NCI-H345 (cell line): ENCODE measurements at places on chromosomes 16 and 17.
A peak's percentile ranks its signal among the peaks of the same experiment; 100 is the strongest.

- no peak for DNase-seq
These were observed 24.0 kb downstream of the REXO5 start for GRCh38 chr16:20830372-20830771.

DNA sequence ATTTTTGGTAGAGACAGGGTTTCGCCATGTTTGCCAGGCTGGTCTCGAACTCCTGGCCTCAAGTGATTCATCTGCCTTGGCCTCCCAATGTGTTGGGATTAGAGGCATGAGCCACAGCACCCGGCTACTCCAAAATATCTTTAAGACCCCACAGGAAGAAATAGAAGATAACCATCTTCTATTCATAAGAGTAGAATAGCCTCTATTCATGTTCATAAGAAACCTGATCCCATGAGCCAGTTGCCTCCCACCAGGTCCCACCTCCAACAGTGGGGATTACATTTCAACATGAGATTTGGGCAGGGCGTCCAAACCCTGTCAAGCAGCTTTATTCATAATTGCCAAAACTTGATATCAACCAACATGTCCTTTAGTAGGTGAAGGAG is 13.9 kb upstream of the TMC7 start:
- no peak for DNase-seq

- no peak for DNase-seq
These were observed 3.8 kb downstream of the CRYM start for GRCh38 chr16:21274172-21274726.

DNA sequence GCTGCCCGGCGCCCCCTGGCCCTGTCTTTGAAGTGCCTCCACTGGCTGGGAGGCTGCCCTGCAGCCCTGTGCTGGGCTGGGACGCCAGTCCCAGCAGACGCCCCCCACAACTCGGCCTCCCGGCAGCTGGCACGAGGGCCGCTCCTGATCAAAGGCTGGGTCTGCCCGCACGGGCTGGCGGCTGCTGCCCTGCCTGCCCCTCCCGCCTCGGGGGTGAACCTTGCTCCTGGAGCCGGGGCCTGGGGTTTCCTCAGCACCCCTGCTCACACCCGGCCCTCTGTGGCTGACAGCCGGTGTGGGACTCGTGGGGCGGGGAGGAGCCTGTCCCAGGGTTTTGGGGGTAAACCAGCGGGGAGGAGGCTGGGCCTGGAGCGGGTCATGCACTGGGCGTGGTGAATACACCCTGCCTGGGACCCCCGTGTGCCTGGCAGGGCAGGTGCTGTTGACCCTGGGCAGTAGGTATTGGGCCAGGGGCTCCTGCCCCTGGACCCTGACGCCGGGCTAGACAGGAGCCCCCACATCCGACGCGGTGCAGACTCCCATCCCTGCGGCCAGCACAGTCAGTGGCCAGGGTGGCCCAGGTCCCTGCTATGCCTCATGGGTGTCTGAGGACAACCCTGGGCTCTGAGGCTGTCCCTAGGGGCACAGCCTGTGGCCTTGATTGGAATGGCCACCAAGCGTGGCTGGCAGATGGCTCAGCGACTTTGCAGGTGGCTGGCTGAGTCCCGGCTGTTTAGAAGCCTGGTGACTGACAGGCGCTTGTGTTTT is 21.7 kb downstream of the CENPX start:
- no peak for DNase-seq

DNA sequence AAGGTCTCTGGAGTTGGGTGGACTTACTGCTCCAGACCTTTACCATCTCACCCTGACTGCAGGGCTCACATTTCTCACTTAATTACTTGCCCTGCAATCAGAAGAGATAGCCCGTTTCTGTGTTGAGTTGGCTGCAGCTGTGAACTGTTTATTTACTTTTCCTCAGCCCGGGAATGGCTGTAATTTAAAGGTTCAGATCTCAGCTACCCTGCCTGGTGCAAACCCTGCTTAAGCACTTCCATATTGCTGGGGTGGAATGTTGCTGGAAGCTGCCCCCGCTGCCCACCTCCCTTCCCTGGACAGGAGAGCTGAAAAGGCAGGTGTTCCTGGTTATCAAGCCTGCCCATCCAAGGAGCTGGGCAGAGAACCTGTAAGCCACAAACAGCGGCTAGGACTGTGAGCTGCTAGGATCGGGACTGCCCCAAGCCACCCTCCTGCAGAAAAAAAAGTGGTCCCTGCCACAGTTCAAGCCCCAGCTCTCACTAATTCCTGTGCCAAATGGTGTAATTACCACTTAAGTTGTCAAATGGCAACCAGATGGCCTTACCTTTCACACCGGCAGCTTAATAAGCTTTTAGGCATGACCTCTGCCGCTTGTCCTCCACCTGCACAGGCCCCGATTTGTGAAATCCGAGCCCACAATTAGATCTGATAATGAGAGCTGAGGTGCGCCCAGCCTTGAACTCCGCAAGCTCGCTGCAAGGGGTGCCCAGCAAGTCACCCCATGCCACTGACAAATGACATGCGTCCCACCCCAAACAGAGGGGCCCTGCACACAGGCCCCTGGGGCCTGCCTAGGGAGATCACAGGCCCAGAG is 269.8 kb downstream of the C16orf95 start:
- DNase-seq = no peak

DNA sequence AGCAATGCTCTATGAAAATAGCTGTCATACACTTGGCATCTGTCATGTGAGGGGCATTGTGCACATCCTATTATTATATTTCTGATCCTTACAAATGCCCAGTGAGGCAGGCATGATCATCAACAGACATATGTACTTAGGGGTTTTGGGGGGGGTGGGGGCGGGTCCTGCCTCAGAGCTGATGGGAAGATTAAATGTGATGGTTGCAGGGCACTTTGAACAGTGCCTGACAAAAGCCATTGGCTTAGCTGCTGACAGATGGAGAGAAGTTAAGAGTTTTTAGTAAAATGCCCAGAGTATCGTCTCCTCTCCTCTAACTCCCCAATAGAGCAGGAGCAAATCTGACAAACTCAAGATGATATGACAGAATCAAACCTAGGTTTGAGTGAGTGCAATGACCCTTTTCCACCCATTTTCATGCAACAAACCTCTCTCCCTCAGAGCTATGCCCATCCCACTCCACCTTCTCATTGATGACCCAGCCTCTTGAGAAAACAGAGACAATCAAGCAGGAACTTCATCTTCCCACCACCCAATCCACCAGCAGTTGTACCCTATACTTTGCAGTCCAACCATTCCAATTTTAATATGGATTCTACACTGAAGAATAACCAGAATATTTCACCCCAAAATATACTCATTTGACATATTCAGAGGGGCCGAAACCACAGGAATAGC is 4.8 kb downstream of the KLHL11 start:
- no peak for DNase-seq

GRCh38 chr17:4019275-4019674 is 55.0 kb upstream of the ATP2A3 start:
- DNase-seq = no peak

DNA sequence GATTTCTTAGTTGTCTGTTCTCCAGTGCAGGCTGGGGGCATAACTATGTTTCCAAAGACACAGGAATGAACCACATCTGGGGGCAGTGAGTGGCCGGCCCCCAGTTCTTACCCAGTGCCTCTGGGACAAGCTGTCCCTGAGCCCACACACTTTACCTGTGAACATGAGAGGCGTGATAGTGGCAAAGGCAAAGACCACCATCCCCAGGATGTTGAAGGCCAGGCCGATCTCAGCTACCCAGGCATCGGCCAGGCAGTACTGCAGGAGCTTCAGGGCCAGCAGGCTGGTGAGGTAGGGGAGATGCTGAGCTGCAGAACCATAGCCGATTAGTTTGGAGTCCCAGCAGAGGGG is 1.6 kb downstream of the SLC46A1 start:
- no peak for DNase-seq

DNA sequence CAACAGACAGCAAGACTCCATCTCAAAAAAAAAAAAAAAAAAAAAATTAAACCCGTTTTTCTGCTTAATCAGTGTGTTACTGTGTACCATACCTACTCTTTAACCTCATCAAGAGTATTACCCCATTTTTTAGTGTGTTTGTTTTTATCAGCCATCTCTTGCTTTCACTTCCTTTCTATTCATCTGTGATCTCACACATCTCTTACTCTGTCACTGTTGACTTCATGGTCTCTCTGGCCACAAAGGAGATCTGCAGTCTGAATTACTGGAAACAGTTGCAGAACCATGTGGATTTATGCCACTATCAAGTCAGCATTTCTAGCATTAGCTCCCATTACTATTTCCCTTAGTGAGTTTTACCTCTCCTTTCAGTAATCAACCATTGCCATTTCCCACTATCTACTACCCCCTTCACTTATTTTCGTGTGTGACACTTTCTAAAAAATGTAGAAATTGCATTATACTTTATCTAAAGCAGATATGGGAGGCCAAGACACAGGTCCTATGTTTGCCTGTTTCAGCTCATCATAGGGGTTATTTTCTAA is 20.1 kb downstream of the NDEL1 start:
- DNase-seq = no peak

DNA sequence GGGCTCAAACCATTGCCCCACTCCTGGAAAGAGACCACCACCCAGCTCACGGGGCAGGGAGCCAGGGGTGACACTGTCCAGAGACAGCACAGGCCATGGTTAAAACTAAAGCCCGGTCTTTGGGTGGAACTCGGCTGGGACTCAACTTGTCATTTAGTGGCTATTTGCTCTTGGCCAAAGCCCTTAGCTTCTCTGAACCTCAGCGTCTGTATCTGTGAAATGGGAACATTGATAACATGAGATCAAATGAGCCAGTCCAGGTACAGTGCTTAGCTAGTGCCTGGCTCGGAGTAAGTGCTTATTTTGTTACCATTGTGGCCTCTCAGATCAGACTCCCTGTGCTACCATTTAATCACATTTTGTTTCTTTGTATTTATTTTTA is 48.5 kb downstream of the RTN4RL1 start:
- DNase-seq = no peak

DNA sequence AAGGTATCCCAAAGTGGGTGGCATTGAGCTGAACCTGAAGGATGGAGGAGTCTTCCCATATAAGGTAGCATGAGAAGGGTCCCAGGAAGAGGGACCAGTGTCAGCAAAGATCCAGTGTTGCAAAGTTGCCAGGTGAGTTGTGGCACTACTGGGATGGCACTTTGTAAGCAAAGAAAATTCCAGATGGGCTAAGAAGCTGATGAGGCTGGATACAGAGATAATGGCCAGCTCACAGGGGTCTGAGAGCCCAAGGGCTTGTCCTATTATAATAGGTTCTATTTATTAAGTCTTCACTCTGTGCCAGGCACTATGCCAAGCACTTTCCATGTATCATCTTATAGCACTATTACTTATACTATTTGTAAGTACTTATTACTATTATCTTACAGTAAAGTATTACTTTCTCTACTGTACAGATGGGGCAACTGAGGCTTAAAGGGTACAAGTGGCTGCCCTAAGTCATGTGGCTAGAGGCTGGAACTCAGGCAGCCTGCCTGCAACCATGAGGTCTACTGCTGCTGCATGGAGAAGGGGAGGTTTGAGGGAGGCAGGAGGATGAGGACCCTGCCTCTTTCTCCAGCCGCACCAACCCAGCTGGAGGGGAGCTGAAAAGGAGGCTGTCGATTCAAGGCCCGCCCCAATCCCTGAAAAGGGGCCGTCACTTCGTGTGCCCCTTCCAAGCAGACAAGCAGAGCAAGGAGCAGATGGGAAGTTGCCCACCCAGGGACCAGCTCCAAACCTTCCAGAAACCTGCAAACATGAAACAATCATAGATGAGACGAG is 86.5 kb downstream of the C16orf78 start:
- no peak for DNase-seq

DNA sequence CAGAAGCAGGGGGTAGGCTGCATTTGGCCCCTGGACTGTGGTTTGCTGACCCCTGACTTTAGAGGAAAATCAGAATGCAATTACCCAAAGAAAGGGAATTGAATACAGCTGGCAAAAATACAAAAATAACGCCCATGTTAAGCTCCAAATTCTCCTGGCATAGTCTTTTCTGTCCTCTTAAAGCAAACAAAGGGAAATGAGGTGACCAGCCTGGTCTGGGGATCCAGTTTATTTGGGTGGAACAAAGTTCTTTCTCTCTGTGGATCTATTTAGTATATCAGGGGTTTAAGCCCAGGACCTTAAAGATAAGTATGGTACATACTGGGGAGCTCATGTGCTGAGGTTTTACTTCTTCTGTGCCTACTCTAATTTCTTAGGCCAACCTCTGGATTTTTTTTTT is 23.5 kb downstream of the DNAJA2 start:
- DNase-seq = no peak

DNA sequence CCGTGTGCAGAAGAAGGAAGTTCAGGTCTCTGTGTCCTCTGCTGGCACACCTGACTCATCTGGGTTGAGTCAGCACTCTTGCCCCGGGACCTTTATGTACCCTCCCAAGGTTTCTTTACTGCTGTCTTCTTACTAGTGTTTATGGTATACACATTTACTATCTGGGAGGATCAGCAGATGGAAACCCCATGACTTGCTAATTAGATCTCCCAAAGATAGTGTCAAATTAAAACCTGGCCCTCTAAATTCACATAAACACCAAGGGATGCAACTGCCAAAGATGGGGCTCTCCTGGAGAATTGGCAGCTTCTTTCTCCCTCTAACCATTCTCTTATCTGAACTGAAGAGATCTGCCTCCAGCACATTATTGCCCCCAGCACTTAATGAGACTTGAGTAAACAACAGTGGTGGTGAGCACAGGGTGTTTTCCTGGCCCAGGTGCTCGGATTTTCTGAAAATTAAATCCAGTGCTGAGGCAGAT is 718.1 kb upstream of the SOX9 start:
- DNase-seq = peak; percentile 51

GRCh38 chr16:14611660-14612059 is 18.4 kb downstream of the PARN start:
- DNase-seq = no peak

DNA sequence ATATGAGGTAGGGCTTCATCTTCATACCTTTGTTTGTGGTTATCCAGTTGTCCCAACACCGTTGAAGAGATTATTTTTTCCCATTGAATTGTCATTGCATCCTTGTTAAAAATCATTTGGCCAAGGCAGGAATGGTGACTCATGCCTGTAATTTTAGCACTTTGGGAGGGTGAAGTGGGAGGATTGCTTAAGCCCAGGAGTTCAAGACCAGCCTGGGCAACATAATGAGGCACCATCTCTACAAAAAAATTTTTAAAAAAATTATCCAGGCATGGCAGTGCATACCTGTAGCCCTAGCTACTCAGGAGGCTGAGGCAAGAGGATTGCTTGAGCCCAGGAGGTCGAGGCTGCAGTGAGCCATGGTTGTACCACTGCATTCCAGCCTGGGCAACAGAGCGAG is 223.9 kb downstream of the TANC2 start:
- no peak for DNase-seq

GRCh38 chr16:54072237-54072636 is 214.3 kb downstream of the IRX3 start:
- DNase-seq = no peak

DNA sequence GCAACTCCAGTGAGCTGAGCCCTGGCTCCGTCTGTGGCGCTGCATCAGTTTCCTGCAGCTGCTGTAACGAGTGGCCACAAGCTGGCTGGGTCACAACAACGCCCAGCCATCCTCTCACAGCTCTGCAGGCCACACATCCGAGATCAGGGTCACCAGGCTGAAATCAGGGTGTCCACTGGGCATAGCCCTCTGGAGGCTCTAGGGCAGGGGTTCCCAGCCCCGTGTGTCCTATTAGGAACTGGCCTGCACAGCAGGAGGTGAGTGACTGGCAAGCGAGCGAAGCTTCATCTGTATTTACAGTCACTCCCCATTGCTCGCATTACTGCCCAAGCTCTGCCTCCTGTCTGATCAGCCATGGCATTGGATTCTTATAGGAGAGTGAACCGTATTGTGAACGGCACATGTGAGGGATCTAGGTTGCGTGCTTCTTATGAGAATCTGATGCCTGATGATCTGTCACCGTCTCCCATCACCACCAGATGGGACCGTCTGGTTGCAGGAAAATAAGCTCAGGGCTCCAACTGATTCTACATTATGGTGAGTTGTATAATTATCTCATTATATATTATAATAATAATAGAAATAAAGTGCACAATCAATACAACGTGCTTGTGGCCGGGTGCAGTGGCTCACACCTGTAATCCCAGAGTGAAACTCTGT is 176.5 kb downstream of the SEC14L1 start:
- DNase-seq = no peak
